Activated CD4-positive, CD25-positive, alpha-beta regulatory T cell (primary cell): ENCODE measurements at places on chromosomes 7 and 10.
A peak's percentile ranks its signal among the peaks of the same experiment; 100 is the strongest.

DNA sequence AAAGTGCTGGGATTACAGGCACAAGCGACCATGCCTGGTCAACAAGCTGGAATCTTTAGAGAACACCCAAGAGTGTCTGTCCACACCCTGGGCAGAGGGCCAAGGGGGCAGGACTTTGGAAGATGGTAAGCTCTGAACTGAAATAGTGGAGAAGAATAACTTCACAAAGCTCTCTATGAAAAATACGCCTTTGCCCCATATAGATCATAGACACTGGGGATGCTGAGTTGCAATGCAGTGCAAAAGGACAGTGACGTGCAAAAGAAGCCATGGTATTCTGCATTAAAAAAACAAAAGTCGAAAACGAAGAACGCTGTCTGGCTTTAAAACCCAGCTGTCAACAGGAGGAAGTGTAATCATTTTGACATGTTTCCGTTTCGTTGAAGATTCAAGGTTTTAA is 353.6 kb downstream of the CALN1 start:
- DNase-seq: no peak

- no peak for DNase-seq
These were observed 45.8 kb upstream of the SRRM3 start for GRCh38 chr7:76155938-76156337.

GRCh38 chr10:91820144-91820543 is 21.9 kb downstream of the TNKS2 start:
- no peak for DNase-seq

- peak; percentile 94 for DNase-seq
These were observed at the start of gene ZCWPW1 for GRCh38 chr7:100428199-100428966. ZCWPW1 (minus strand) TSS chr7:100428703; CDS start chr7:100420649, 8,054 bp downstream.

DNA sequence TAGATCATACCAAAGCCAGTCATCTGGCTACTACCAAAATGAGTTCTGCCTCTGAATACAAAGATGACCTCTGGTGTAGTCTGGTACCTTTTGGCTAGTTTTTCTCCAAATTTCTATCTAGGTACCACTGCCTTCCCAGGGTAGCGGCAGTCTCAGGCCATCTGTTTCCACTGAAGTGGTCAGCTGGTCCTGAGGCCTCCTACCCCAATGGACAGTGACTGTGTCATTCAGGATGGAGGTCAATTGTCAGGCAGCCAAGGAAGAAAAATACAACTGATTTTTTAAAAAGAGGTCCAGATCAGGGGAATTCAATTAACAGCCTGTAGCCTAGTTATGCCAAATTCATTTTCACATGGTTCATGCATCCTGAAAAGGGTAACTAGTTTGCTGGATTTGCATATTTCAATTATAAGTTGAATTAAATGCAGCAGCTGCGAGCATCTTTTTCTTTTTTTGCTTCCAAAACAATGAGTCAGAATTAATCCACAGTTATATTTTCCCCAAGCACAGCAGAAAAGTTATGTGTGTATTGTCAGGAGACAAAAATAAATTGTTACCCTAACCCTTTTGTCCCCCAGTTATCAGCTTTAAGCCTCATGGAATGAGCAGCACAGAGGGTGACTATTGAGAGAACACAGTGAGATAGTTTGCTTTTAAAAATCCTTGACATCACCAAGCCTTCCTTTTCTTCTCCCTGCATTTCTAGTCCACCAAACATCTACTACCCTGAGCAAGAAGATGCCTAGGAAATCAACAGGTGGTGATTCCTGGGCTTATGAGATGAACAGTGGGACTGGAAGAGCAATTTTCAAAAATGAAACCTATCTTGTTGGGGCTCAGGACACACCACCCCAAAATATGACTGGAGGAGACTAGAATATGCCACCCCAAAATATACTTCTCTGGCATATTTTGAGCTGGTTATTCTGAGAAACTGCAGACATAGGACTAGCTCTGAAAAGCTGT is 27.7 kb downstream of the BCCIP start:
- DNase-seq: no peak

DNA sequence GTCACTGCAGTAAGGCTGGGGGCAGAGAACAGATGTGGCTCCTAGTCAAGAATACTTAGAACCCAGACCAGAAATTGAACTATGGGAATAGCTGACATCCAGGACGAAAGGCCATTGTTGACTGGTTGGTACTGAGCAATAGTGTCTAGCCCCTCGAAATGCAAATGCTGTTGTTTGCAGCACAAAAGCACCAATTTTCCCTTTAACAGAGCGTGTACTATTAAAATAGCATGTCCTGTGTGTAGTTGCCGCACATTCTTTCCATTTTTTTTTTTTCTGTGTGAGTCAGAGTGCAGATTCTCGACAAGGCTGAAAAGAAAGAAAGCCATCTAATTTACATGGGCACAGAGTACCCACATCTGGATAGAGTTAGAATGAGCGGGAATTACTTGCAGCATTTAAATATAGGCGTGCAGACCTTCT is 302.4 kb downstream of the PTEN start:
- DNase-seq: no peak

GRCh38 chr10:12937527-12937926 is 64.0 kb downstream of the CCDC3 start:
- no peak for DNase-seq

DNA sequence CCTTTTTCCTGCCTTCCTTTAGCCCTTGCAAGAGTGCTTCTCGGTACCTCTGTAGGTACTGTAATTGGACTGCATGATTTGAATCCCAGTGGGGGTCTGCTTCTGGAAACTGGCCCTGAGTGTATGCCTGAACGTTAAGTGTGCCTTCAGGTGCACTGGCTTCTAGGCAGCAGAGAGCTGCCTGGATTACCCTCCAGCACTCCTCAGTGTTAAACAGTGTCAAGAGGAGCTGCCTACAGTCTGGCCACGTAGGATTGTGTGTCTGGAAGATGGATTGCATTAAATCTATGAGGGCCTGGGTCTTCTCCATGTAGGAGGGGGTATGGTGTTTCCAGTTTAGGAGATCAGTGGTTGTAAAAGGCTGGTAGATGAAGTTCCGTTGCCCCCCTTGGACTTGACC is 103.7 kb downstream of the TRIM24 start:
- DNase-seq: no peak

DNA sequence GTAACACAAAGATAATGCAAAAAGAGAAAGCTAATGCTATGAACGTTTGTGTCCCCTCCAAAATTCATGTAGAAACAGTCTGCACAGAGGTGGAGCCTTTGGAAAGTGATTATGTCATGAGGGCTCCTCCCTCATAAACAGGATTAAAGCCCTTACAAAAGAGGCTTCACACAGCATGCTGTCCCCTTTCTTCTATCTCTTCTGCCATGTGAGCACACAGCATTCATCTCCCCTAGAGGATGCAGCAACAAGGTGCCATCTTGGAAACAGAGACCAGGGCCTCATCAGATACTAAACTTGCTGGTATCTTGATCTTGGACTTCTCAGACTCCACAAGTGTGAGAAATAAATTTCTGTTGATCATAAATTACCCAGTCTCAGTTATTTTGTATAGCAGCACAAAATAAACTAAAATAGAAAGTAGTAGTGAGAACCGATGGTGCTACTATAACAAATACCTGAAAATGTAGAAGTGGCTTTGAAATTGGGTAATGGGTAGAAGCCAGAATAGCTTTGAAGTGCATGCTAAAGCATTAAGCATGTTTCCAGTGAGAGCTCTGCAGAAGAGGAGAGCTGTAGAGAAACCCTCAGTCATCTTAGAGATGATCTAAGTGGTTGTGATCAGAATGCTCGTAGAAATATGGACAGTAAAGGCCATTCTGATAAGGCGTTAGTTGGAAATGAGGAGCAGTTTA is 108.7 kb downstream of the DNAJC1 start:
- DNase-seq: no peak

DNA sequence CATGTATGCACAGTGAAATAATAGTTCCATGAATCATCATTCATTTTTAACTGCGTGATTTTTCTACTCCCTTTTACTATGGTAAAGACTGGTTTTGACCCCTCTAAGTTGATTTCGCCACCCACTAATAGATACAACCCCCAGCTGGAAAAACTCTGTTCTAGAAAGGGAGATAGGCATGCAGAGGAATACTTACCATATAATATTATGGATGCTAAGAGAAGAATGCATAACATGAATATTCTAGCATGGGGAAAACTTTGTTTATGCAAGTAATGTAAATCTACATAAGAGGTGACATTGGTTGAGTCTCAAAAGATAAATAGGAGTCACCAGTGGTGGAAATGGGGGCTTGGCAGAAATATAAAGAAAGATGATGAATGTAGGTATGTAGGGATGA is 97.3 kb upstream of the MBL2 start:
- DNase-seq: no peak

GRCh38 chr10:123377883-123378282 is 223.7 kb downstream of the BUB3 start:
- no peak for DNase-seq

- no peak for DNase-seq
These were observed 200.6 kb downstream of the CCDC7 start for GRCh38 chr10:32646535-32646934.

GRCh38 chr7:55310287-55311025 is 54.7 kb upstream of the LANCL2 start:
- DNase-seq: no peak

- DNase-seq: no peak
These were observed 20.2 kb downstream of the RTKN2 start for GRCh38 chr10:62248465-62248864.

GRCh38 chr10:70354556-70354955 is 27.9 kb downstream of the LRRC20 start:
- DNase-seq: no peak

GRCh38 chr7:2099048-2099957 is 133.4 kb downstream of the MAD1L1 start:
- no peak for DNase-seq

DNA sequence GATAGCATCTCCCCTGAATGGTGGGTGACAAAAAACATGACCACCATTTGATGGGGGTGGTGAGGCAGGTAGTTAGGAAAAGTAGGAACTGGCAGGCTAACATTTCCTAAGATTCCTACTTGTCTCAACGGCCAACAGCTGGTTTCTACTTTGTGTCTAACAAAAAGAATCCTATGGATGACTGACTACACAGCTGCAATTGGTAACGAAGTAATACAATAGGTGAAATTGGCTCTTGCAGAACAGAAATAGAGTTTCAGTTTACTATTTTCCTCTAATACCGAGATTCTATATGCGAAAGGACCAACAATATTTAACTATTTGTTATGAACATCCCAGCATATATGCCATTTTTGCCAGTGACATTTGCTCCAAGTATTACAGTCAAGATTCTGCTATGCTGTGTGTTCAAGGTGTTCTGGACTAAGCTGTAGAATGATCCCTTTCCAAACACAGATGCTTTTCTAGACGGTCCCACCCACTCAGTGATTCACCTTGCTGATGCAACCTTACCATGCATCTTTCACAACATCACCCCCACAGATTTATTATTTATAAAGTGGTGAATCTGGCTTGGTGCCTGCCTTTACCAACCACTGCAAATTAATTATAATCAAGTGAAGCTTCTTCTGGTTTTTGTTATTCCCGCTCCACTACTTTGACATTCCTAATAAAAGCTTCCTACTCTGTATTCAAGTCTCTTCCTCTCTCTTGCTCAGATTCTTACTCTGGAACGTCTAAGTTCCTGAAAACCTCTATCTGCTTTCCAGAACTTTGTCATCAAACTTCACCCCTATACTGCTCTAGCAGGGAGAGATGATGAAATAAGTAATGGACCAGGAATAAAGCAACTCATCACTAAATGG is 16.8 kb downstream of the BBIP1 start:
- DNase-seq: no peak

DNA sequence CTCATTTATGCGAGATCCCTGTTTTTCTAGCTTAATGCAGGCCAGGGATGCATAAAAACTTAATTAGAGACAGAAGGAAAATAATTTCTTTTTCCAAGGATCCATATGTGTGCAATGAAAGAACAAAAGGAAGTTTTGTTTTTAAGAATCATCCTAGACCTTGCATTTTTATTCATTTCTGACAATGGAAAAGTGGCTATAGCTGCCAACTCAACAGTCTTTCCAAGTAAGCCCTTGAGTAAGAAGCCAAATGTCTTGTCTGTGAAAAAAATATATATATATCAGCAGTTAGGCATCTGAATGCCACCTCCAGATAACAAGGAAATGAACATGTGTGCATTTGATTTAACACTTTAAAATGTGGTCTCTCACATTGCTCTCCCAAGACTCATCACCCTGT is 1397.6 kb downstream of the GATA3 start:
- DNase-seq: no peak

DNA sequence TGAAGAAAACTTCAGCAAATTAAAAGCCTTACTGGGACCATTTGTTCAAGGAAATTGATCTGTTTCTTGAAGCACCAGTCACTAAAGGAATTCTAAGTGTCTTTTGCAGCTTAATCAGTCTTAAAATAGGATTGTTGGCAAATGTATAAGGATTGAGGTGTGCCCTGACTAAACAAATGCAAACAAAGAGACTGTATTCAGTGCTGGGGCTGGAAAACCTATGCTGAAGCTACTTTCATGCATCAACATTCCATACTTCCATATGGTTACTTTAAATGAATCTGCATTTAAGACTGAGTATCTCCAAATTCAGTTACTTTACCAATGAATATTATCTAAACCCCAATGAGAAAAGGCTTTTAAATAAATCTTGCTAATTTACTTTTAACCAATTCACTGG is 183.3 kb downstream of the ELAPOR2 start:
- DNase-seq: no peak

DNA sequence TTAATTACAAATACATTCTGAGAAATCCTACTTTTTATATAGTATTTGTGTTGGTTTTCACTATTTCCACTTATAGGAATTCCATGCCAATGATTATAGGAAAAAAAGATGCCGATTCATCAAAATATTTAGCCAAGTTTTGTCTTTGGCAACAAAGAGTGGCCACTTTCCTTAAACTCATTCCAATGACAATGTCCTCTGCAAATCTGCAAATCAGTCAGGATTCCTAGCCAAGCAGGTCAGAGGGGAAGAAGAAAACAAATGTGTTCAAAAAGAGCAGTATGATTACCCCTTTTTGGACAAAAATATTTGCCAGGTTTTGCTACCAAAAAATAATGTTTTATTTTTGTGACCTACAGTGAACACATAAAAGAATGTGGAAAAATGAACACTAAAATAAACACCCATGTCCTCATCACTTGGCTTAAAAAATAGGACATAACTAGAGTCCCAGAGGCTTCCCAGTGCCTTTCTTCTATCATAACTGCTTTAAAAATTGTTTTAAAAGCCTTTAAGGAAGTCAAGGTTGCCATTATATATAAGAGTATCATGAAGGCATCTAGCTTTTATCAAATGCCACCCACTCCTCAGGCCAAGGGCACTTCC is 125.9 kb downstream of the ADAM12 start:
- no peak for DNase-seq

DNA sequence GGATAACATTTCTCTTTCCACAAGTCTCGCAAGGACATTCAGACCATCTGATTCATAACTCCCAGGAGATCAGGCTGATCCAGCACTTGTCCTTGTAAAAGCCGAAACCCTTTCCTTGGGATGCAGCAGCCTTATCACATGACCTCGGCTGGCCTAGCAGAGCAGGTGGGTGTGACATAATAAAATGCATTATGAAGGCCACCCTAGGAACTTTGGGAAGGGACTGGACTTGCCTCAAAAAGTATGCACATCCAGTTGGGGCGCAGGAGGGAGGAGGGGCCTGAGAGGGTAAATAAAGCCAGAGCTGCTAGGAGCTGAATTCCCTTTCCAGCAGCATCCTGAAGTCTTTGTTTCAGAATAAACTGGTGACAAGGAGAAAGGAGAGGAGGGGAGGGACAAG is 260.8 kb downstream of the SNX13 start:
- DNase-seq: no peak

GRCh38 chr7:102258749-102259107 is 27.9 kb upstream of the SH2B2 start:
- no peak for DNase-seq

- DNase-seq: no peak
These were observed 271.2 kb downstream of the ARHGAP12 start for GRCh38 chr10:31657434-31657872.
